ENCODE measurements at places on chromosomes 12 and 14.

DNA sequence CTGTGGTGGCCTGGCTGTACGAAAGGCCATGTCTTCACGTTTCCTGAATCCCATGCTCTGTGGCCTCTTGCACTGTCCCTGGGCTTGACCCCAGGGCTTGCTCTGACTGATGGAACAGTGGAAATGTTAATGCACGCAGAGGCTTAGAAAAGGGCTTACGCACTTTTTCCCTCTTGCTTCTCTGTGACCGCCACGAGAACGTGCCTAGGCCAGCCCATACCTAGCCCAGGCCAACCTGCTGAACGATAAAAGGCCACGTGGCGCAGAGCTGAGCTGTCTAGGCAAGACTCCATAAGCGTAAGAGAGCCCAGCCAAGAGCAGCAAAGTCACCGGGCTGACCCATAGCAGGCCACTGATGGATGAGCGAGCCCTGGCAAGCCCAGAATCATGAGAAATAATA, 18.3 kb downstream of the TTC7B start:
- DNase-seq: no peak

- DNase-seq: no peak
Observed at GRCh38 chr12:89421092-89421835, 69.0 kb upstream of the DUSP6 start.

DNA sequence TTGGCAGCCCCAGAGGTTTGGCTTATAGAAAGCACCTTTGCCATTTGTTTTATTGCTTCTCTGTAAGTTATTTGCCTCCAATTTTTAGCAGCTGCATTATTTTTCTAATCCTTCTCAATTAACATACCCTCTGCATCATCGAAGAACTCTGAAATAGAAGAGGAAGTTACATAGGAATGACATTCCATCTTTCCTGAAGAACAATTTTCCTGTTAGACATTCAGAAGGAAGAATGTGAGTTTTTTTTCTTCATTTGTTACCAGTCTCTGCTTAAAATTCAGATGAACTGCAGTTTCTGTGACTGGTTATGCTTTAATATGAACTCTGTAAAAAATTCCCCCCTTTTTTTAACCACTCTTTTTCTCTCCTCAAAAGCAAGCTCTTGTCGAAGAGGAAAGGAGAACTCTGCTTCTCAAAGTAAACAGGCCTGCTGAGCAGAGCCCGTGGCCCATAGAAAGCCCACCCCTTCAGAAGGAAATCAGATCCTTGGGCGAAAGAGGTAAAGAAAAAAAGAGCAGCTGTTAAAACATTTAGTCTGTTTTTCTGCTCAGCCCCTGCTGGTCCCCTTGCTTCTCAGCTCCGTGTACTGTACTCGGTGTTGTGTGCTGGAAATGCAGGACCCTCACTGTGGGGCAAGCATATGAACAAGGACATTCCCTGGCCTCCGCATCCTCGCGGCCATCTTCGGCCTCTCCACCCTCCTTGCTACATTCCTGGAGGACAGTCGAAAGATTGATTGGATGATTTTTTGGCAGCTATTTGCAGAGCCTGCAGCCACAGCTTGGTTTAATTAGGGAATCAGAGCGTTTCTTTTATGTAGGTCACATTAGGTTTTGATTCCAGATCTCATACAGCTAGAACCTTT, 164.4 kb upstream of the LRIG3 start:
- DNase-seq: no peak

- DNase-seq: no peak
Observed at GRCh38 chr12:52552055-52552454, 890 bp downstream of the KRT71 start.

- DNase-seq: peak; percentile 27
Observed at GRCh38 chr14:94337274-94337673, 14.1 kb upstream of the SERPINA6 start.

- DNase-seq: no peak
Observed at GRCh38 chr12:79402606-79403005, 288.2 kb downstream of the PAWR start.

GRCh38 chr12:58225203-58225877, 284.0 kb downstream of the ATP23 start:
- no peak for DNase-seq

- DNase-seq: no peak
Observed at GRCh38 chr12:90481748-90482147, 473.2 kb downstream of the CCER1 start.

DNA sequence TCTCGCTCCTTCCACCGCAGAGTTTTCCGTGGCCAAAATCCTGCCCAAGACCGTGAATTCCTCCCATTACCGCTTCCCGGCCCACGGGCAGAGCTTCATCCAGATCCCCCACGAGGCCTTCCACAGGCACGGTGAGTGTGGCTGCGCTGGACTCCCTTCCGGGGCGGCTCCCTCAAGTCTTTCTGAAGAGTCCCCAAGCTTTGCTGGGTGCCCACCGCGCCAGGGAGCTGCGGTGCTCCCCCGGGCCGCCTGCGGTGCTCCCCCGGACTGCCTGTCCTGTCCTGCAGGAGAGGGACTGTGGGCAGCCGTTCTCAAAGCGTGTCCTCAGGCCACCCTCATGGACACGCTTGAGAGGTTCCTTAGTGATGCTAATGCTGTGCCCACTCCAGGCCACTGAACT, 50.5 kb downstream of the ADGRD1 start:
- no peak for DNase-seq

GRCh38 chr12:58995666-58996363, 75.5 kb upstream of the LRIG3 start:
- DNase-seq: no peak

DNA sequence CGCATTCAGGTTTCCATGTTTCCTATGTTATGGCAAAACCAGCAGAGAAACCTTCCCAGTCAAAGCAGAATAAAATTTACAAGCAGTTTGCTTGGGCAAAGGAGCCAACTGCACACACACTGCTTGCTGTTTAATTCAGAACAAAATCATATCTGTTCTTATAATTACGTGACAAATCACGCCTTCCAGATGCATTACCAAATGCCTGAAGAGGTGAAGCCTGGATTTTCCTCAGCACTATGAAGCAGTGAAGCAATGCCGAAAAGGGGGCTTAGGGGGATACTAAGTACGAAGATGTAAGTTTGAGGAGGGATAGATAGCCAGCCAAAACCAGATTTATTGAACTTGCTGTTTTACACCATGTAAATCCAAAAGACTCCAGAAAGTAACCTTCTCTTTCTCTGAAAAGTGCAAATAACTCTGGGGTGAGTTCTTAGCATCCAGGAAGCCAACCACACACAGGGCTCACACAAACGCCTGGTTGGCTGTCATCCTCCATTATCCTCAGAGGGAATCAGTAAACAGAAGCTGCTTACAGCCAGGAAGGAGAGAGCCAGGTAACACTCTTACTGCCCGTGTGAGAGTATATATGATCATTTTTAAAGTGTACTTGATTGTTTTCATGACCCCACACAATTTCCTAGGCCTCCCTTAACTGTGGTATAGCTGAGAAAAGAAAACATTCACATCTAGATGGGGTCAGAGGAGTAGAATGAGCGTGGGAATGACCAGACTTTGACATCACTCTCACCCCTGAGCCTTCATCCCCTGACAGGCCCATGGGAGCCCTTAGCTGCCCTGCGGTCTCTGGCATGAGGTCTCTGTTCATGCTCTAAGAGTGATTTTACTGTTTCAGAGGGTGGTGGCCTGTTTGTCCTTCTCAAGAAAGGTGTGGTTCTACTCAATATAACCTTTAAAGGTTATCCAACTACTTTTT, 442.5 kb downstream of the EGLN3 start:
- DNase-seq: no peak

- DNase-seq: no peak
Observed at GRCh38 chr12:75884465-75884985, 147.1 kb downstream of the PHLDA1 start.

GRCh38 chr14:51295646-51296263, 55.7 kb downstream of the TMX1 start:
- DNase-seq: no peak
